ENCODE measurements at places on chromosomes 7 and 10. TPM values are rescaled to one million over a fixed set of nuclear protein-coding genes. Genes with fewer than 3 reads are reported as not detected.

DNA sequence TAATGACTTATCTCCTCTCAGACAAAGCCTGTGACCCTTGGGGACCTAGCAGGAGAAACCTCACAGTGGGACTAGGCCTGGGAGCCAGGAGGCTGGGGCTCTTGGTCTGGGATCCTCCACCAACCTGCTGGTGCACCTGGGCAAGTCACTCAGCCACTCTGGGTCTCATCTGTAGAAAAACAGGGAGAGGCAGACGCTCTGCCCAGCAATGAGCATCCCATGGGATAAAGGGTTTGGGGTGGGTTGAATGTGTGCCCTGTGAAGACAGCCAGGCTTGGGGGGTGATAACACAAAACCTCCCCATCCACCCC, 81.6 kb downstream of the ZMIZ1 start:
- no peaks in the 10 kb centered on the region for H3K36me3 ChIP-seq
- H3K4me3 ChIP-seq: no peak overlapping the region
- DNase-seq: no peak
- no peaks in the 10 kb centered on the region for H3K27me3 ChIP-seq

GRCh38 chr10:131743190-131744151, 157.3 kb upstream of the PPP2R2D start:
- no peaks in the 10 kb centered on the region for H3K36me3 ChIP-seq
- H3K27ac ChIP-seq: no peak overlapping the region
- H3K4me3 ChIP-seq: no peak overlapping the region
- no peaks in the 10 kb centered on the region for H3K27me3 ChIP-seq
- H3K4me1 ChIP-seq: no peaks in the 10 kb centered on the region
- DNase-seq: no peak

DNA sequence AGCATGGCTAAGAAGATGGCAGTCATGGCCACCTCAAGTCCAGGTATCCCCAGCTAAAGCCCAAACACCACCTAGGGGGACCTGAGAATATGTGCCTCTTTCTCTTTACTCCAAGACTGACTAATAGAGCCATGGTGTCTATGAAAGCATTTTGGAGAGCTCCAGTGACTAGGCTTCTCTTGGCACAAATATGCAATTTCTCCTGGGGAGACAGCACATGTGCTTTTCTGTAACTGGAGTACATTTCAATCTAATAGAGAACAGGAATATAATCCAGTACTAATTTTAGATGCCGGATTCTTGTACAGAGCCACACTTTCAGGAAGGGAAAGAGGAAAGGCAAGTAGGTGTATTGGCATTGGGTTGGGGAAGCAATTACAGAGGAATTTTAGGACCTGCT, 260.1 kb downstream of the BMPER start:
- no peak overlapping the region for H3K27ac ChIP-seq
- H3K27me3 ChIP-seq: no peaks in the 10 kb centered on the region
- no peaks in the 10 kb centered on the region for H3K36me3 ChIP-seq
- DNase-seq: no peak
- H3K4me1 ChIP-seq: no peaks in the 10 kb centered on the region

- H3K27ac ChIP-seq: no peak overlapping the region
- no peaks in the 10 kb centered on the region for H3K27me3 ChIP-seq
- DNase-seq: no peak
- H3K36me3 ChIP-seq: no peaks in the 10 kb centered on the region
- peaks cover 9% of the 10 kb centered on the region for H3K4me1 ChIP-seq
- H3K4me3 ChIP-seq: no peak overlapping the region
Measured at GRCh38 chr7:106110238-106110560, 1.9 kb downstream of the SYPL1 start.

- H3K27me3 ChIP-seq: no peaks in the 10 kb centered on the region
- H3K27ac ChIP-seq: no peak overlapping the region
- H3K4me3 ChIP-seq: no peak overlapping the region
- H3K36me3 ChIP-seq: no peaks in the 10 kb centered on the region
- no peak for DNase-seq
- no peaks in the 10 kb centered on the region for H3K4me1 ChIP-seq
Measured at GRCh38 chr10:44417761-44418160, 32.9 kb upstream of the CXCL12 start.

DNA sequence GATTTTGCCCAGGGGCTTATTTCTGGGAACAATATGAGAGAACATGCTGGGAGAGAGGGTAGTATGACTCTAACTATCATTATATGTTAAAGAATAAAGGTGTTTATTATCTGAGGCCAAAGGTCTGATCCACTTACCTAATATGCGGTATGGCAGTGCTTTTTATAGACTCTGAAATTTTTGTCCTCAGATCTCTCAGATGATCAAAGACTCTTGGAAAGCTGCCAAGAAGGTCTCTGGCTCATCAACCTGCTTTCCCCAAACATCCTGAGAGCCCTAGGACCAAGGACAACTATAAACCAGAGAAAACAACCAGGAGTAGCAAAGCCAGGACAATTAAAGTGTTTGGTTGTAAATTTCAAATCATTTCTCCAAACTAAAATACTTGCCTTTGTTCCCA, 255.7 kb upstream of the LRRN3 start:
- H3K27ac ChIP-seq: no peak overlapping the region
- DNase-seq: no peak
- H3K4me3 ChIP-seq: no peak overlapping the region
- no peaks in the 10 kb centered on the region for H3K4me1 ChIP-seq
- no peaks in the 10 kb centered on the region for H3K36me3 ChIP-seq
- no peaks in the 10 kb centered on the region for H3K27me3 ChIP-seq

DNA sequence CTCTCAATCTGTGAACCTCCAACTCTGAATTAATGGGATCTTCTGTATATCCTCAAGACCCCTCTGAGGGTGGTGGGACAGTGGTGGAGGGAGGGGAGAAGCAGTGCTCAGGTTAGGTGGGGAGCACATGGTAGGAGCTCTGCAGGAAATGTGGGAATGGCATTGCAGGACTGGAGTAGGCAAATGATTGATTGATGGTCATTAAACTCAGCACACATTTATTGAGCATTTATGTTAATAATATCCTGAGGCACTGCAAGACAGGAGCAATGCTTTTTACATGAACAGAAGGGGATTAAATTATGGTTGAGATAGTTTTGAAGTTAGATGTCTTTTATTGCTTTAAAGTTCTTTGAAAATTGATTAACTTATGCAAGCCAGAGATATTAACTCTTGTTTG, 14.1 kb downstream of the BMPER start:
- no peak for DNase-seq
- H3K27me3 ChIP-seq: no peaks in the 10 kb centered on the region
- H3K36me3 ChIP-seq: no peaks in the 10 kb centered on the region

DNA sequence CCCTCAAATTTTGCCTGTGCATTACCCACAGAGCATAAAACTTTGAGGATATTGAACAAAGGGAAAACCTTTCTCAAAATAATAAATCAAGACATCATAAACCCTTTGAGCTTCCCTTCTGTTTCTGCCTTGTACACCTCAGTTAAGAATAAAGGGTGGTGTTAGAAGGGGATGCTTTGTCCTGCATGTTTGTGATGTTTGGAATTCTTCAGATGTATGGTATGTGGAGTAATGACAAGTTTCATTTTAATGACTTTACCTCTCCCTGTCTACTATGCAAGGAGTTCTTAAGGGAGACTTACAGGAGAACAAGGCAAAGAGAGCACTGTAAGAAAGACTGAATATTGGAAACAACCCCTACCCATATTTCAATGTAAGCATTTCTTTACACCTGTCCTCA, 99.2 kb downstream of the HECW1 start:
- H3K36me3 ChIP-seq: no peaks in the 10 kb centered on the region
- DNase-seq: no peak
- H3K27ac ChIP-seq: no peak overlapping the region
- no peak overlapping the region for H3K4me3 ChIP-seq

DNA sequence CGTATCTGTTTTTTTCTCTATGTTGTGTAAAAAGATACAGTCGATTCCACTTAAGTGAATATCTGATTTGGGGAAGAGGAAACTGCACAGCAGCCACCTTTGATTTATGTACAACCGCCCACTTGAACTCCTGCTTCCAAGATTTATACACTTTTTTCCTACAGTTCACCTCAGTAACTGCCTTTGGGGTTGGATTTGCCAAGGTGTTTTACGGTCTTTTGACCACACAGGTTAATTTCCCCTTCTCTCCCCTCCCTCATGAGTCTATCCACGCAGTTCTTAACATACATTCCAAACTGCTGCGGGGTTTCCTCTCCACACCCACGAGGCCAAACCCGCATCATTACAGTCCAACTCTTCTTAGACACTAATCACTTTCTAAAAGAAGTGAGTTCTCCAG, 277.0 kb downstream of the USP6NL start:
- DNase-seq: no peak
- no peak overlapping the region for H3K27ac ChIP-seq
- no peaks in the 10 kb centered on the region for H3K4me1 ChIP-seq
- no peaks in the 10 kb centered on the region for H3K36me3 ChIP-seq
- peaks cover 2% of the 10 kb centered on the region for H3K27me3 ChIP-seq
- no peak overlapping the region for H3K4me3 ChIP-seq

GRCh38 chr10:22335173-22335933, 9.9 kb upstream of the SPAG6 start:
- peaks cover 22% of the 10 kb centered on the region for H3K4me1 ChIP-seq
- peak; percentile 73 for DNase-seq
- no peaks in the 10 kb centered on the region for H3K36me3 ChIP-seq

DNA sequence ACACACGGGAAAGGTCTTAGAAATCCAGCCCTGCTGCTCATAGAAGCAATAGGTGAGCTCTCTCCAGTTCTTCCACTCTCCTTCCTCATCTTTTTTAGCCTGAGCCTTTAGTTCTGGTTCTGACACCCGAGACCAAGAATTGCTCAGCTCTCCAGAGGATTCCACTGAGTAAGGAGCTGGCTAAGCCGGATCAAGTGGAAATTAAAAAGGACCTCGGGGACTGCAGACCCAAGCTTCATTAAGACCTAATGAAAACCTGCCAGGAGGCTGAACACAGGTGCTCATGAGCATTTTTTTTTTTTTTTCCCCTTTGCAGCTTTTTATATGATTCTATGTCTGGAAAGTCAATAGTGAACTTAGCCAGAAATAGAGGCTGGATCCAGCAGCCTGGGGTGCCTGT, 1176.0 kb upstream of the AUTS2 start:
- no peaks in the 10 kb centered on the region for H3K36me3 ChIP-seq
- no peak overlapping the region for H3K27ac ChIP-seq
- no peaks in the 10 kb centered on the region for H3K4me1 ChIP-seq
- H3K27me3 ChIP-seq: no peaks in the 10 kb centered on the region
- DNase-seq: no peak

DNA sequence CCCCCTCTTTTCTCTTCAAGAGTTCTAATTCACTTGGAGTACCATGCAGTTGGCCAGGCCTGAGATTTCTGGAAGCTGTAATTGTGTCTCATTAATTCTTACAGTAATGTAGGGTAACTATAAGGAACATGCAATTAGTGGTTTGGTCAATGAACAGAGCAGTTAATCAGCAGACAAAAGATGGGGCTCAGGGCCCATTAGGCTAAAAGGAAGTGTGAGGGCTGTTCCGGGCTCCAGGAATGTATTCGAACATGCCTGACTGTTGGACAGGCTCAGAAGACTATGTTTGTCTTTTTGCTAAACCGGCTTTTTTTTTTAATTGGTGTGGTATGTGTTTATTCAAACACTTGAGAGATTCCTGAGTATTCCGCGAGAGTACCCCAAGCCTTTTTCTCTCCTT, 42.5 kb upstream of the FZD8 start:
- no peak for DNase-seq
- no peaks in the 10 kb centered on the region for H3K27me3 ChIP-seq
- H3K4me3 ChIP-seq: no peak overlapping the region
- no peaks in the 10 kb centered on the region for H3K36me3 ChIP-seq
- no peak overlapping the region for H3K27ac ChIP-seq
- H3K4me1 ChIP-seq: no peaks in the 10 kb centered on the region

DNA sequence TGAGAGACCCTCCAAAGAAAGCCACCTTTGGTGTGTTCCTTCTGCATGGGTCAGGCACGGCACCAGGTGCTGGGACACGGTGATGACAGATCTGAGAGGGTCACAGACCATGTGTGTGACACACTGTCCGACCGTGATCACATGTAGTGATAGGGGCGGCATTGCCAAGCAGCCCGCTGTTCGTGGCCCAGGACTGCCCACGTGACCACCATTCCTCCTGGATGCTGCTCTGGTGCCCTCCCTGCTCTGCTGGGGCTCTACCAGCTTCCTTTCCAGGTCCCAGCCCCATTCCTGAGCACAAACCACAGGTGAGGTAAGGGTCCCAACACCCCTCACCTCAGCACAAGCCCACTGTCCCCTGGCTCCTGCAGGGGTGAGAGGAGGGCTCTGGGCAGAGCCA, 10.1 kb upstream of the SLC18A3 start:
- H3K27ac ChIP-seq: no peak overlapping the region
- no peaks in the 10 kb centered on the region for H3K4me1 ChIP-seq
- H3K27me3 ChIP-seq: no peaks in the 10 kb centered on the region

DNA sequence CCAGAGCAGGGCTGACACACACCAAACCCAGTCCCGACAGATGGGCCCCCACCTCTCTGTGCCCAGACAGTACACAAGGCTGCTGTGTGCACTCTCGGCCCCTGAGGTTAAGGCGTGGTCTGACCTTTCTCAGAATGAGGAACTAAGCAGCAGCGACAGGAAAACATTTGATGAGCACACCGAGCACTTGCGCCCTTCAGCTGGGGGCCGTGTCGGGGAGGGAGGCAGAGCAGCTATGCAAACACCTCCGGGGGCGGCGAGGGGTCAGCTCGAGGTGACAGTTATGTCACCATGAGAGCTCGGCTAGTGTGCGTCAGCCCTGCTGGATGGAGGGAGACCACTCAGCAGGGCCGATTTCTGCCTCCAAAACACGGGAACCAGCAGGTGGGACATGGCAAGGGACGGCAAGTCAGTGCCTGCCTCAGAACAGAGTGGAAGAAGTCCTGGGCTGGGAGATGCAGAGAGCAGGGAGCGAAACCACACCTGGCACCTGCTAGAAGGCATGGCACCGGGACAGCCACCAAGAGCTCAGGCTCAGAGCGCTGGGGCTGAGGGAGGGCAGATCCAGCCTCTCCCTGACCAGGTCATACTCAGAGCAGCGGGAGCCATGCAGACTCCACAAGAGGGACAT, 57.4 kb downstream of the CHST15 start:
- H3K4me3 ChIP-seq: no peak overlapping the region
- peak overlapping the region; percentile 57 for H3K27ac ChIP-seq

- H3K27ac ChIP-seq: no peak overlapping the region
- peaks cover 72% of the 10 kb centered on the region for H3K36me3 ChIP-seq
- no peaks in the 10 kb centered on the region for H3K27me3 ChIP-seq
Measured at GRCh38 chr7:127702938-127703337, 50.9 kb downstream of the SND1 start.

The ZNF22 gene
- 10.3 TPM for polyA plus RNA-seq

The HHEX gene
- 33.5 TPM for polyA plus RNA-seq

The ANXA8L1 gene
- 0.66 TPM for polyA plus RNA-seq

The CRYGN gene
- polyA plus RNA-seq: not detected

The FGFBP3 gene
- 0.08 TPM for polyA plus RNA-seq

The ELAPOR2 gene
- 0.47 TPM for polyA plus RNA-seq

The ZFAND4 gene
- 3.2 TPM for polyA plus RNA-seq

The RARRES2 gene
- polyA plus RNA-seq: 1,248 TPM

Measured in liver (tissue), 10 donors.